Left kidney (tissue), 8 donors: ENCODE measurements at places on chromosomes 7 and 10.

- no peak for DNase-seq
These were observed 527.8 kb downstream of the LRMDA start for GRCh38 chr10:75959209-75959608.

- no peak for DNase-seq
These were observed 99.5 kb downstream of the SFMBT2 start for GRCh38 chr10:7311218-7311849.

DNA sequence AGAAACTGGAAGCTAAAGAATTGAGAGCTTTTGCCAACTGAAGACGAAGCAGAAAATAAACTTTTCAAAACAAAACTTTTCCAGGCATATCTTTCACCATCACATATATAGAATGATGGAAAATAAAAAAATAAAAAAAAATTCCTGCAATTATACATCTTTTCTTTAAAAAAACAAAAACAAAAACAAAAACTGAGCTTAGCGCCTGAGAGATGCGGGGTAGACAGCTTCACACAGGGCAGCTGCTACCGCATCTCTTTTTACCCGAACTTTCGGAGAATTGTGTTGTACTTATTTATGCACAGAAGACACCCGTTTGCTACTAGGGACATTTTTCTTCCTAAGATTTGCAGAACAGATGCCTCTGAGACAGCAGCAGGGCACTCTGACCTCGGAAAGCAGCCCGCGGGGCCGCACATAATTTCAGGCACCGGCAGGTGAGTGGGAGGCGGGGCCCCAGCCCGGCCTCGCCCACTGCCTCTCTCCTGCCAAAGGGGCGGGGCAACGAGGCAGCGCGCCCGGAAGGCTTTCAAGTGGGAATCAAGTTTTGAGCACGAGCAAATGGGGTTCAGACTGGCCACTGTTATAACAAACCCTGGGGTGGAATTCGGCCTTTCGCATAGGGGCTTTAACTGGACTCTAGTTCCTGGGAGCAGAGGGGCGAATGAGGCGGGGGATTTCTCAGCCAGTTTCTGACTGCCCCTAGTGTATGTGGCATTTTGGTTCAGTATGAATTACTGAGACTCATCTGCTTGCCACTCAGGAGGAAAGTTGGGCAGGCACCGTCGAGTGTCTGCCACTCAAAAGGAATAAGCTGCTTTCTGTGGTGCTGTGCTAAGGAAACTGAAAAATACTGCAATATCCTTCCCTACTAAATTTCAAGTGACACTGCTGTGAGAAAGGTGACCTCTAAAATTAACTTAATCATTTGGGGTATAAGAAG, 18.5 kb upstream of the FAM133B start:
- DNase-seq, result peak; percentile 43

- DNase-seq, result no peak
These were observed 4.6 kb upstream of the RBAK start for GRCh38 chr7:5041047-5041446.

- DNase-seq, result peak; percentile 88
These were observed at the start of gene RINT1 for GRCh38 chr7:105531792-105532671. Gene RINT1, plus strand, starts transcription at chr7:105532201. Its CDS starts 115 bp downstream, at chr7:105532316.

DNA sequence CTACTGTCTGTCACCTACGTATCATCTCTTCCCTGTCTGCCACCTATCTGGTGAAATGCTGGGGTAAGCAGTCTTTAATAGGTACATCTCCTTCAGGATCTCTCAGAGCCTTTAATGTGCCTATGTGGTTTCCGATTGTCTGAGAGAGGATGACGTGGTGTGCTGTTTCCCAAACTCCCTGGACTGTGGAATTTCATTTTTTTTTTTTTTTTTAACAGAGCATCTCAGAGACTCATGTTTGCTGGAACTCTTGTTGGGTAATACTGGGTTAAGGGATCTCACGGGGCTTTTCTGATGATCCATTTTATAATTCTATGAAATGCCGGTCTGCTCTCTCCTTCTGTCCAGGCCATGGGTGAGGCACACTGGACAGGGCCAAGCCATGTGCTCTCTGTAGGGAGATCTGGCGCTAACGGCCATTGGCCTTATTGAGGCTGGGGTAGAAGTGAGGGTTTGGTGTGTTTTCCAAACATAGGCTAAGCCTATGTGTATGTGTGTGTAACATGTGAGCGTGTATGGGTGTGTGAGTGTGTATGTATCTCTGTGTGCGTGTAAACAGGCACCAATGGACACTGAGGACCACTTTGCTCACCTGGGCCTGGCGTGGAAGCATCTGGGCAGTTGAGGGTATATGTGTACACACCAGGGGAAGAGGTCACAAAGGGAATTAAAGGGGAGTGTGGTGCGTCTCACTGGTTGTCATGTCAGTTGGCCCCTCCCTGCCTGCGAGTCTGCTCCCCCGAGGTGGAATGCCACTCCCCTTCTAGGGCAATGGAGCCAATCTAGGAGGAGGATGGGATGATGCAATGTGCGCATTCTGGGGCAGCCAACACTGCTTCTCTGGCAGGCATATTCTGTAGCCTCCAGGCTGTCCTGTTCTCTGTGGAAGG, 7.8 kb downstream of the ADRA2A start:
- DNase-seq, result no peak
